ENCODE measurements at places on chromosomes 7 and 10.

DNA sequence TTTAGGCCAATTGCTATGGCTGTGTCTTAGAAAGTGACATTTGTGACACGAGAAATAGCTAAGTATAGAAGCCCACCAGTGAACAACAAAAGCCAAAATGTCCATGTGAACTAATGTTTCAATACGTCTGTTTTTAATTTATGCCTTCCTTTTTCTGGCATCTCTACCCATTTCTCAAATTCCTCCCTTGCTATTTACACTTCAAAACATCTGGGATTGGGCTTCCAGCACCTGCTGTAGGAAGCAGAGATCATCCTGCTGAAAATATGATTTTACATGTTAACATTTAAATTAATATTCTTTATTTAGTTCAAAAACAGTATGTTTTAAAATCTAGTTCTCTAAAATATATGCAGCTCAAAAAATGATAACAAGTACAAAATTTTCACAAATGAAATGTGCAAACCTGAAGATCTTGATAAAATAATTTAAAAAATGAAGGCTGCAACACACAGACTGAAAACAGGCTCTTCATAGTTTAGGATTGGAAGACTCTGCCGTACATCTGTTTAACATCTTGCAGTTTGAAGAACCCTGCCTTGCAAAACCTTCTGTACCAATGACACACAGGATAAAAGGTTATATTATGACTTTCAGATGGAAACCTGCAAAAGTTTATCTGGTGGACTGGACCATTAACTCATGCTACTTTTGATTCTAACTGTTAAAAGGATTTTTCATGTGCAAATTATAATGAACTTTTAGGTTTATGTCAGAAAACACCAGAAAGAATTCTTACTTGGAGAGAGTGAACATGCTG lies 408.4 kb downstream of the SUGCT start:
- DNase-seq, result peak; percentile 42

DNA sequence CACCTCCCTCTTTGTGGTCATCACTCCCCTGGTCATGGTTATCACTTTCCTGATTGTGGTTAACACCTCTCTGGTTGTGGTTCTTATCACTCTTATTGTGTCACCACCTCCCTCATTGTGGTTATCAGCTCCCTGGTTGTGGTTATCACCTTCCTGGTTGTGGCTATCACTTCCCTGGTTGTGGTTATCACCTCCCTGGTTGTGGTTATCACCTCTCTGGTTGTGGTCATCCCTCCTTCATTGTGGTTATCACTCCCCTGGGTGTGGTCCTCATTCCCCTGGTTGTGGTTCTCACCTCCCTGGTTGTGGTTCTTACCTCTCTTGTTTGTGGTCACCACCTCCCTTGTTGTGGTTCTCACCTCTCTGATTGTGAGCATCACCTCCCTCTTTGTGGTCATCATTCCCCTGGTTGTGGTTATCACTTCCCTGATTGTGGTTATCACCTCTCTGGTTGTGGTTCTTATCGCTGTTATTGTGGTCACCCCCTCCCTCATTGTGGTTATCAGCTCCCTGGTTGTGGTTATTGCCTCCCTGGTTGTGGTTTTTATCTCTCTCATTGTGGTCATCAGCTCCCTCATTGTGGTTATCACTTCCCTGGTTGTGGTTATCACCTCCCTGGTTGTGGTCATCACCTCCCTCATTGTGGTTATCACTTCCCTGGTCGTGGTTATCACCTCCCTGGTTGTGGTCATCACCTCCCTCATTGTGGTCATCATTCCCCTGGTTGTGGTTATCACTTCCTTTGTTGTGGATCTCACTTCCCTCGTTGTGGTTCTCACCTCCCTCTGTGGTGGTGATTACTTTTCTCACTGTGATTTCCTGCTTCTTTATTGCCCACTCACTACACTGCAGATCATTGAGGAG lies 106.7 kb downstream of the GPR26 start:
- DNase-seq, result no peak

DNA sequence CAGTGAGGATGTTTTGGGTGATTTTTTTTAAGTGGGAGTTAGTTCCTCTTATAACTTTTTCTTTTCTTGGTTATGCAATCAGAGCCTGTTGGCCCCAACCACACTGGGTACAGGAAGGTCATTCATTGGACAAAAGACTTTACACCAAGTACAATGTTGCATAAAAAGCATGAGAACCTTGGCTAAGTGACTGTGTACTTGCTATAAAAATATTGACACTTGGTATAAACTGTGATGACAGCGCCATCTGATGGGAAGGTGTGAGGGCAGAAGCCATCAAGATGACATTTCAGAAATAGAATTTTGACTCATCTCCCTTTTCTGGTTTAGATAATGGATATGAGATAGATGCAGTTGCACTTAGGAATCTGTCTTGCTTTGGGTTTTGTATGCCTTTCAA lies 126.4 kb upstream of the CCDC6 start:
- DNase-seq, result peak; percentile 48

DNA sequence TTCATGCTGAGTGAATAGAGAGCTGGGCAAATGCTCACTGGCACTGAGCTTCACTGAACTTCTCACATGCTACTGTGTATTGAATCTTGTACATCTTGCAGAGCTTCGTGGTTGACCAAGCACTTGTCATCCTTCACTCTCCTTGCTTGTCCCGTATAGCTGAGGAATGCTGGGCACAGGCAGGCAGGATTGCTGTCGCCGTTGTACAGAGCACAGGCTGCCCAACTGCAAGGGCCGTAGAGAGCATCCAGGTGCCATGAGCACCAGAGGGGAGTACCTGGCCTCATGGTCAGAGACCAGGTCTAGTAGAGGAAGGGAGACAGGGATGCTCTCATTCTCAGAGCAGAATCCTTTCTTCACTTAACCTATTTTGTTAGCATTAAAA lies 99.8 kb upstream of the RET start:
- no peak for DNase-seq

GRCh38 chr10:33133557-33133956 lies 175.5 kb upstream of the ITGB1 start:
- peak; percentile 65 for DNase-seq

- no peak for DNase-seq
Observed at GRCh38 chr7:116792813-116793212, 69.6 kb upstream of the CAPZA2 start.

DNA sequence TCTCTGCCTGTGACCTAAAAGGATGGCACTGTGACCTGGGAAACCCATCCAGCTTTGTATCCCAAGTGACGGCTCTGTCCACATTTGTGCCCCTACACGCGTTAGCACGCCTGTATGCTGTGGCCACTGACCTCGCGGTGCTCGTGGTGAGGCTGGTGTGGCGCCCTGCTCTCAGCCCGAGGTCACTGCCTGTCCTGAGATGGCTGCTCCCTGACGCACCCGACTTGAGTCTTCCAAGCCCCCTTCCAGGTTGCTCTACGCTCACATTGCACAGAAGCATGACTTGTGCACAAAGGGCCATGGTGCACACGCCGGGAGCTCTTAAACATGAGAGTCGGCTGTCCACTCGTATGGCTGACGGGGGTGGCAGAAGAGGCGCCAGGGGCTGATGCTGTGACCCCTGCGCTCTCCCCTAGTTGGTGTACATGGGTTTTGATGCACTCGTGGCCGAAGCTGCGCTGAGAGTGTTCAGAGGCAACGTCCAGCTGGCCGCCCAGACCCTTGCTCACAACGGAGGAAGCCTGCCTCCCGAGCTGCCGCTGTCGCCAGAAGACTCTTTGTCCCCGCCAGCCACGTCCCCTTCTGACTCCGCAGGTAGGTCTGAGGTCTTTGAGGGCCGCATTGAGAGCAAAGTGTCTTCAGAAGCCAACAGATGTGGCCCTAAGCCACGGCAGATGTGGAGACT lies 33.5 kb downstream of the WDR86 start:
- DNase-seq, result no peak

- no peak for DNase-seq
Observed at GRCh38 chr7:150451833-150452461, 1.5 kb downstream of the GIMAP8 start.

DNA sequence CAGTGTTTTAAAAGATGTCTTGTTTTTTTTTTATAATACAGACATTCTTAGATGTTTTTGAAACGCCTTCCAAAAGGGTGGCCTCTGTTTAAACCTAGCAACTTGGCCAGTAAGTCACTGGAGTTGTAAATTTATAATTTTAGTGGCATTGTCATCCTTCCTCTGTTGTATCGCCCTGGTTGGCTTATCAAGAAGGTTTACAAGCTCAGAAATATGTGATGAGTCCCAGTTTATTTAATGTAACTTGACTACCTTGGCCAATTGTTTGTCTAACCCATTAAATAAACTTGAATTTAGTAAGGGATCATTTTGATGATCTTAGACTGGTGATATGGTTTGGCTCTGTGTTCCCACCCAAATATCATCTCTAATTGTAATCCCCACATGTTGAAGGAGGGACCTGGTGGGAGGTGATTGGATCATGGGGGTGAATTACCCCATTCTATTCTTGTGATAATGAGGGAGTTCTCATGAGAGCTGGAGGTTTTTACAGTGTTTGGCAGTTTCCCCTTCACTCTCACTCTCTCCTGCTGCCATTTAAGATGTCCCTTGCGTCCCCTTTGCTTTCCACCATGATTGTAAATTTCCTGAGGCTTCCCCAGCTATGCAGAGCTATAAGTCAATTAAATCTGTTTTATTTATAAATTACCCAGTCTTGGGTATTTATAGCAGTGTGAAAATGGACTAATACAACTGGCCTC lies 13.4 kb upstream of the NT5C3A start:
- DNase-seq, result peak; percentile 9

- no peak for DNase-seq
Observed at GRCh38 chr7:82202107-82202506, 241.5 kb downstream of the CACNA2D1 start.

DNA sequence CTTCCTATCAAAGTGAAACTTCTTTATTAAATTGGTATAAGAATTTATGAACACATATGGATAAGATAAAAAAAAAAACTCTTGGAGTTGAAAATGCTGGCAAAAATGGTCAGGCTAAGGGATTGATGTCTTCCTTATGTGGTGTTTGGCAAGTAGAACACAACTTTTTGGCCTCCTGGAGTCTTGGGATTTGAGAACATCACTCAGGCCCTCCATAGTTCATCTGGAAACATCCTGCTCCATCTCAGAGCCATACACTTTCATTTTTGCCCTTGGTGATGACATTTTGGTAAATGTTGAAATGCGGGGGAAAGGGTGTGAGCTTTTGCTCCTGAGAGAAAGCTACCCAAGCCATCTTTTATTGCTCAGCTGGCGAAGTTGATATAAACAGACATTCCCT lies 27.5 kb upstream of the BTBD16 start:
- DNase-seq, result no peak

DNA sequence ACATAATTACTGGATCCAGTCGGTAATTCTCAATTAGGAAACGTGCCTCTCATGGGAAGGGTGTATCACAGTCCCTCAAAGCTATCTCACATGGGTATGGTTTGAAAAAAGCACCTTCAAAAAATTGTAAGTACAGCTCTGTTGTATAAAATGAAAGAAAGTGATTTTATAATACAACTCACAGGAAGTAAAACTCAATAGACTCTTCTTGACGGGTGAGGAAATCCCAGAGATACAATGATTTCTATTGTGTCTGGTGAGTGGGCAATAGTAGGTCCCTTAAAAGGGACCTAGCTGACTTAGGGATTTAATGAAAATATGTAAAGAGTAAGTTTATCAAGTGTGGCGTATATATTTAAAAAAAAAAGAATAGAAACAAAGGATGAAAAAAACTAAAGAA lies 27.0 kb downstream of the TASOR2 start:
- DNase-seq, result no peak

DNA sequence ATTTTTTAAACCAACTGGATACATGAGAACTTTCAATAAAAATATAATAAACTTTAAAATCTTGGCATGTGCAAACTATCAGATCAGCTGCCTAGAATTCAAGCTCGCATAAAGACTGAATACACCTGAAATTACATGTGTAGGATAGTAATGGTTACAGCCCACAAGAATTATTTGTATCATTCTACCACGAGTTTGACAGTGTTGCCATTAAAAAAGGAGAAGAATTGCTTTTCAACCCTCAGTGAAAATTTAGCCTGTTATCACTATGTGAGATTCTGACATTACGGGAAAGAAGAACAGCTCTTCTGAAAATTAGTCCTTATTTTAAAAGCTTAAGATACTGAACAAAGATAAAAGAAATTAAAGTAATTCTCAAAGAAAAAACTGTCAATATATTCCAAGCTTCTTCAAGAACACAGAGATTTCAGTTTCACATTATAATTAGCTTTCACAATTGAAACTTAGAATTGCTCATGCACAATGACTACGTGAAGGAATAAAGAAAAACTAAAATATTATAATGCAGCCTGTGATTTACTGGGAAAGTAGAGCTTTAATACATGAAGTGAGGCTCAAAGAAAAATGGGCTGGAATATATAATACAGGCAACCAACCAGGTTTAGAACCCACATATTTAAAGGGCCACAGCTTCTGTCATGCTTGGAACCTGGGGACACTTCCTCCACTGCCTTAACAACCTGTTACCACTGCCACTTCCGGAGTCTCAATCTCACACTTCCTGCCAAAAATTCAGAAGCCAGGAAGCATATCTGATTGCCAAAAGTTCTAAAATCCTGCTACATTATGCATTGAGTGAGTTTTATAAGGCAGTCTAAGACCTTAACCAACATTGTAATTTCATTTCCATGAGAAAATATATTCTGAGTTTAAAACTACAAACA lies 23.2 kb downstream of the TPK1 start:
- no peak for DNase-seq
